ENCODE measurements at places on chromosomes 2 and 18.

- DNase-seq = no peak
Measured at GRCh38 chr2:85324639-85325465, 2.9 kb downstream of the TGOLN2 start.

DNA sequence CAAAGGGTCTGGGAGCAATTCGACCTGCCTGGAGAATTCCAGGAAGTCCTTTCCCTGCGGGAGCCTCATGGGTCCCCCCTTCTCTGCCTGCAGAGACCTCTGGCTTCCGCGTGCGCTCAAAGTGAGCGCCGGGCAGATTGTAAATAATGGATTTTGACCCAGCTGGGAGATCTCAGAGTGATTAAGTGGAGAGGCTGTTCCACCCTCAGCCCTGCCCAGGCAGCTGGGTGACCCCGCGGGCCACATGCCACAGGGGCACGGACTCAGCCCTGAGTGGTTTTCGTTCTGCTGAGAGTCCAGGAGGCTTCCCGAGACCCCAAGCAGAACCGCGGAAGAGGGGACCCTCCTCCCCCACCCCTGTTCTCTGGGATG, 1.2 kb downstream of the KCNG2 start:
- DNase-seq = no peak

DNA sequence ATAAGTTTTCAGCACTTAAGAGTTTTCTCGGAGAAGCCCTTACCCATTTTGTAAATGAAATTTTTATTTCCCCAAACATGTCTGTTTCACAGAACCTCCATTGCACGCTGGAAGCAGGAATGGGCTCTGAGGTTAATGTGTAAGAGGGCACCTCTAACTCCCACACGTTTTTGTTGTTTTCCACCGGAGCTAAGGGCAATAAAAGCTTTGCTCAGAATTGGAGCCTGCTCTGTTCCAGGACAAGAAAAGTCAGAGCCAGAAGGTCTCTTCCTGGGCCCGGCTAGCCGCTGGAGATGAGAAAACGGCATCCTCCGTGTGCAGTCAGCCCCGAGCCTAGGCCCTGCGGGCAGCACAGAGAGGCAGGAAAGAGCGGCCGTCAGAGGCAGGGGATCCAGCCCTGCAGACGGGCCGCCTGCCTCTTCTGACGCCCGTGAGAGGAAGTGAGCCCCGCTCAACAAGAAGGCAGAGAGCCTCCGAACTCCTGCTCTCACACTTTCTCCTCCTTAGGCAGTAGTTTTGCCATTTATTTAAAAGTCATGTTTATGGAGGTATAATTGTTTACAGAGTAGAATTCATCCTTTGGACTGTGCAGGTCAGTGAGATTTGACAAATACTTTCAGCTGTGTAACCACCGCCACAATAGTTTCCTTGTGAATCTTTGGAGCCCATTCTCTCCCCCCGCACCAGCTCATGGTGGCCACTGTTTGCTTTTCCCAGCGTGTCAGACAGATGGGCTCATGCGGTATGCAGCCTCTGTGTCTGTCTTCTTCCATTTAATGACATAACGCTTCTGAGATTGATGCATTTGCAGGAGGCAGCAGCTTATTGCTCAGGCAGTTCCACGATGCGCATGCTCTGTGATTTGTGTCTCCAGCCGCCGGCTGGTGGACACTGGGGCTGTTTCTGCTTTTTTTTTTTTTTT, 117.3 kb downstream of the GALR1 start:
- no peak for DNase-seq

DNA sequence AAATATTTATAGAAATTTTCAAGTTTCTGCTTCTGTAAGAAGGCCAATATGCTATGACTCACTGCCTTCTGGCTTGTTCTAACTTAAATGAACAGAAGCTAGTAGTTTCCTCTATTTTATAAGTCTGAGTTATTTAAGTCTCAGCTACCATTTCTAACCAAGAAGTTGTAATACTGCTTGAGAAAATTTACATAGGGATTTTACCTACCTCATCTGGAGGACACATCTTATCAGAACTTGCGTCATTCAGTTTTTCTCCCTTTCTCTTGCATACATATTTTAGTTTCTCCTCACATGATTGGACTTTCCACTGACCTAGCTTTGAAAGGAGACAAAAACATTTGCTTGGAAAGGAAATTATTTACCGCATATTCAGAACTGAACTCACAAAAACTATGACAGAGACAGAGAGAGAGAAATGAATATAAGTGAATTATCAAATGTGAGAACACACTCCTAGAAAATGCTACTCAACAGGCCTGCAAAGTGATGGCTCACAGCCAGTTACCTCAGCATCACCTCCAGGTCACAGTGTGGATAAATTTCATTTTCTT, 81.1 kb upstream of the CD302 start:
- no peak for DNase-seq

DNA sequence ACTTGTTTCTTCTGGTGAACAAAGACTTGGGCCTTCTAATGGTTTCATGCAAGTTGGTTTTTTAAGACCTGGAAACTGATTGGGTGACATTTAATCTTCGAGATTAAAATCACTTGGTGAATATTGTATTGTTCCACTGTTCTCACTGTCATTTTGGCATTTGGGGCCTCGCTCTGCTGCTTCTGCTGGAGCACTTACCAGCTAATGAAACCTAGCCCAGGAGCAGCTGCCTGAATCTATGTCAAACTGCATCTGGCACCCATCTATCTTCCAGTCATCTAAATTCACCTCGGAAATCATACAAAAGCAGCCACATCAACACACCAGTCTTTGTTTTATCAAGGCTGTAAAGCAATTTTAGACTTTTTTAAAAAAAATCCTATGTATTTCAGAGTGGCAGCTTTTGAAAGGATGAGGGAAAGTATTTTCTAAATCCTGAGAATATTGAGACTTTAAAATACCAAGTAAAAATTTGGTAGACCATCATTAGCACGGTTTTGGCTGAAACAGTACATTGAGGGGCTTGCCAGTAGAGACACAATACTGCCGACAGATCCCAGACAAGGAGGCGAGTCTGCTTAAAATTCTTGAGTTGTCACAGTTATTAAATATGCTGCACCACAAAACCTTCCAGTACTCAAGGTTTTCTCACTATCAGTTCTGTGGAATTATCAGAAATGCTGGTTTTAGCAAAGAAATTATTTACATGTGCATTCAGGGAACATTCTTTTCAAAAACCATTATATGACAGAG, 26.1 kb upstream of the SERTAD2 start:
- DNase-seq = no peak

GRCh38 chr2:238285653-238286082, 2.7 kb downstream of the PER2 start:
- DNase-seq = no peak

- DNase-seq = no peak
Measured at GRCh38 chr2:66201242-66201641, 233.7 kb upstream of the MEIS1 start.

- DNase-seq = no peak
Measured at GRCh38 chr18:60053747-60054304, 154.0 kb downstream of the PMAIP1 start.

DNA sequence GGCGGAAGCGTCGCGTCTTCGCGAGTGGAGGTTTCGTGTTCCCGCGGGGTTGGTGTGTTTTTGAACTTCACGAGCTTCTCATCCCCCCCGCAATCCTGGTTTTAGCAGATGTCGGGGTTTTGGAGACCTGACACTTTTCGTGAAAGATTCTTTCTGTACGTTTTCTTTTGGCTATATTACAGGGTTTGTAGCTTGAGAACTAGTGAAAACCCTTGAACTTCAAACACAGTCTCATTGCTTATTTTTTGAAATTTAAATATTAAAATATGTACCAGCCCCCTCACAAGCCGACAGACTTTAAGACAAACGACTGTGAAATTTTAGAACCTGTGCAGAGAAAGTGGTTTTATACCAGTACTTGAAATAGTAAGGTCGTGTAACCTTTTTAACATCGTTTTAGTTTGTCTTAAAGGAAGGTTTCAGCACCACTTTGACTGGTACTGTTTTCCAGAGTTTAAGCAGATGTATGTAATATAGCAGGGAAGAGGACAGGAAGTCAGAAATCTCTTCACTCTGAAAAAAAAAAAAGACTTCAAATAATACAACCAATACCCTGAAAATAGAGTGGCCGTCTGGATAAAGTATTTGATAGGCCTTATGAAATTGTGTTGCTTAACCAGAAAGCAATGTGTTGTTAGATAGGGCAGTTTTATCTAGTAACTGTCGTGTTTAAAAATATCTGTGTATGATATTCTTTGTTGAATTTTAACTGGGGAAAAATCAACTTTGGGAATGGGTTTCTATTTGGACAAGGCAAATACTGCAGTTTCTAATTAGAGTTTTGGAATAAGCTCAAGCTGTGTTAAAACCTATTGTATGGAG, 1.4 kb downstream of the SPATS2L start:
- DNase-seq = peak; percentile 10

- DNase-seq = no peak
Measured at GRCh38 chr2:66582104-66582986, 147.4 kb downstream of the MEIS1 start.

- no peak for DNase-seq
Measured at GRCh38 chr2:215929602-215930335, 83.6 kb downstream of the MREG start.

- DNase-seq = no peak
Measured at GRCh38 chr2:160813506-160813858, 319.9 kb upstream of the RBMS1 start.

DNA sequence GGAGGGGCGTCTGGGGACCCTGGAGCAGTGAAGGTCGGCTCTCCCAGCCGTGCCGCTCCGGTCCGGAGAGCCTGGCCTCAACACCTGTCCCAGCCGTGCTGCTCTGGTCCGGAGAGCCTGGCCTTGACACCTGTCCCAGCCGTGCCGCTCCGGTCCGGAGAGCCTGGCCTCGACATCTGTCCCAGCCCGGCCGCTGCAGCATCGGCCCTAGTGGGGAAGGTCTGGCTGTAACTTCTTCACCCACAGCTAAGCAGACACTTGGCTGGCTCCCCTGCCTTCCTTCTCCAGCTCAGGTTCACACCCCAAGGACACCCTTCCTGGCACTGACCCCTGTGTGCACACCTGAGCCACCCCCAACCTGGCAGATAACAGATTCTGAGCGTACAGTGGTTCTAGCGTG, 4.6 kb downstream of the KCNG2 start:
- DNase-seq = no peak

DNA sequence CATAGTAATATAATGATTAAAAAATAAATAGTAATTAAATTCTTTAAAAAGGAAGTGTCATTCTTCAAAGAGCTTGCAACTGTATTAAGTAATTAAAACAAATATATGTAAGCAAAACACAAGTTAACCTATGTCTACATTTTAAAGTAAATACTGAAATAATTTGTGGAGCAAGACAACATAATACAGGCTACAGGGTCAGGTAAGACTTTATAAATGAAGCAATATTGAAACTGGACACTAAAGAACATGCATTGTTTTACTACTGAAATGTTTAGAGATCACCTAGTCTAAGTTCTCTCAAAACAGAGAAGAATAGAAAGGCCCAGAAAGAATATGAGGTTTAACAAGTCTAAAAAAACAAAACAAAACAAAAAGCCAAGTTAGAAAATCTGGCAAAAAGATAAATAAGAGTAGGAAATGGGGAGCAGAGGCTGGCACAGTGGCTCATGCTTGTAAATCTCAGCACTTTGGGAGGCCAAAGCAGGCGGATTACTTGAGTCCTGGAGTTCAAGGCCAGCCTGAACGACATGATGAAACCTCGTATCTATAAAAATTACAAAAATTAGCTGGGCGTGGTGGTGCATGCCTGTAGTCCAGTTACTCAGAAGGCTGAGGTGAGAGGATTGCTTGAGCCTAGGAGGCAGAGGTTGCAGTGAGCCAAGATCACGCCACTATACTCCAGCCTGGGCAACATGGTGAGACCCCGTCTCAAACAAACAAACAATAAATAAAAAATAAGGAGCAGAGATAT, 34.4 kb downstream of the VPS54 start:
- DNase-seq = no peak

- DNase-seq = no peak
Measured at GRCh38 chr2:38248707-38249106, 128.4 kb downstream of the ATL2 start.
